ENCODE measurements at places on chromosomes 1 and 21. TPM values are rescaled to one million over a fixed set of nuclear protein-coding genes. Genes with fewer than 3 reads are reported as not detected.

The PPFIA4 gene
- total RNA-seq, result 1.4 TPM

The ATP5PF gene
- 56.6 TPM for total RNA-seq

The JAM2 gene
- not detected for total RNA-seq

The AMY1C gene
- total RNA-seq, result not detected

The PLPP3 gene
- total RNA-seq, result 0.94 TPM

The NEK2 gene
- not detected for total RNA-seq

The CFAP141 gene
- not detected for total RNA-seq

The MSH4 gene
- total RNA-seq, result 0.80 TPM

The EDARADD gene
- 8.5 TPM for total RNA-seq

The ASCL5 gene
- total RNA-seq, result 0.30 TPM

The GSTM3 gene
- 1.2 TPM for total RNA-seq

The LCE2B gene
- total RNA-seq, result not detected

GRCh38 chr1:163300568-163300967 lies 21.2 kb upstream of the NUF2 start:
- no peak for DNase-seq

DNA sequence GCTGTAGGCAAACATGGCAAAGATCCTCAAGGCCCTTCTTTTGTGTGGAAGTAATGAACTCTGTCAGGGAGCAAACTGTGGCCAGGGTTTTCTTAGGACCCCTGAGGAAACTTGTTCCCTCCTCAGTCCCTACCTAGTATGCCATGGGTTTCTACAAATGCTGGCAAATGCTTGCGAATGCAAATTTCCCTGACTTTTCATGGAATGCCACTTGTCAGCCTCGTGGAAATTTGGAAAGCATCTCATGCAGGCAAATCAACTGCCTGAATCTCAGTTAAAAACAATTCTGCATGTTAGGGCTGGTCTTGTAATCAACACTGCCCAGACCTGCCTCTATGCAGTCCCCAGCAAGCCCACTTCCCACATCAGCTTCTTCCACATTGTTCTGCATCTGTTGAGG lies 334.9 kb upstream of the AJAP1 start:
- no peak for DNase-seq

- DNase-seq, result no peak
Observed at GRCh38 chr1:70633004-70633403, 221.9 kb downstream of the CTH start.

GRCh38 chr1:77468949-77469710 lies 187.3 kb downstream of the AK5 start:
- DNase-seq, result no peak

- DNase-seq, result no peak
Observed at GRCh38 chr1:204278958-204279357, 65.2 kb upstream of the GOLT1A start.

GRCh38 chr1:51444096-51444495 lies 75.0 kb downstream of the EPS15 start:
- no peak for DNase-seq

DNA sequence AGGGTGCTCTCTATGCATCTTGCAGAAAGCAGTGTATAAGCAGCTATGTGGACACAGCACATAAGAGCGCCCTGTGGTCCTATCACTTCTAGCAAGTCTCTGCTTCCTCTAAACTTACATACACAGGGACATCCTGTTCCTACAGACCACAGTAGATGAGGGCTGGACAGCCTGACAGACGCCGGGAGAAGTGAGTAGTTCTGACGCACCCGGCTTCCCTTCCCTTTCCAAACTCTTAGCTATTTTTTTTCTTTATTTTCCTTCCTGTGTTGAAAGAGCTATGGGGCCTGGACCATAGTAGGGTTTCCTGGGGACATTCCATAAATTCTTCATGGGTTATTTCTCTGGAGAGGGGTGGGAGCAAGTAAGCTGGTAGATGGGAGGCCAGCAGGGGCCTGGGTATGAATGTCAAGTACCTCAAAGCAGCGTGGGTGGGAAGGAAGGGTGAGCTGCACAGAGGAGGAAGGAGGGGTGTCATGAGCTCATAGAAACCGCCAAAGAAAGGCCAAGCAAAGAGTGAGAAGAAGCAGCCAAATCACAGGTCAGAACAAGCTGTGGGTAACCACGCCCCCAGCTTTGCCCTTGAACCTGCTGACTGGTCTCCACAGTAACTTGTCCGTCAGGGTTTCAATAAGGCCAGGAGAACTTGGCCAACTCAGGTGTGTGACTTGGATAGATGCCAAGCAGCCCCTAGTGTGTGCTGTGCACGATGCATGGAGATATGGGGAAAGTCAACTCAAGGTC lies 36.6 kb downstream of the PLXNA2 start:
- DNase-seq, result no peak

DNA sequence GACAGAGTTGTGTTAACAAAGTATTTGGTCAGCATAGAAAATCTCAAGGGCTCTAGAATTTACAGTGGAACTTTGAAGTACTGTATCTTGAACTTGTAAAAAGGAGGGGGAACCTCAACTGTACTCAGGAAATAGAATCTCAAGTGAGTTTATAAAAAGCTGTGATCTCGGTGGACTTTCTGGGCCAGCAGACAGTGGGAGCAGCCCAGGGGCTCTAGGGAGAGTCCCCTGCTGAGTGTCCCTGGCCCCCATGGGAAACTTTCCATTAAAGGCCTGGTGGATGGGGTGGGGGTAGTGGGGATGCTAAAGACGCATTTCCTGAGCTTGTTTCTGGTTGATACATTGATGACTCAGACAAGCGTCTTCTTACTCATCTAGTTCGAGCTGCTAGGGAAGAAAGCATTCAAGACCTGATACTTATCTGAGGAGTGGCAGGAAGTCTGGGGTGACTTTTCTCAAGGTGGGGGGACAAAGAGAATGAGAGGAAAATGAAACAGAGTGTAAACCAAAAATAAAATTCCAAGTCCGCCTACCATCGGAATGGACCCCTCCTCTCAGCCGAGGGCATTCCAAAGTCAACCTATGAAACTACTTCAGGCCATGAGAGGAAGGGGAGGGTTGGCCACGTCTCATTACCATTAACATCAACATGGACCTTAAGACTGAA lies 65.5 kb downstream of the NID1 start:
- peak; percentile 95 for DNase-seq

- DNase-seq, result no peak
Observed at GRCh38 chr1:15799004-15799867, 8.2 kb downstream of the UQCRHL start.

GRCh38 chr1:59013276-59013927 lies 229.6 kb upstream of the JUN start:
- DNase-seq, result no peak

GRCh38 chr1:244254467-244254866 lies 197.2 kb downstream of the ADSS2 start:
- DNase-seq, result no peak

GRCh38 chr1:9119745-9120144 lies 9.2 kb downstream of the GPR157 start:
- DNase-seq, result no peak

GRCh38 chr1:229035054-229035747 lies 235.7 kb upstream of the RAB4A start:
- no peak for DNase-seq

GRCh38 chr1:229538945-229539344 lies 19.6 kb downstream of the ABCB10 start:
- DNase-seq, result no peak

- DNase-seq, result no peak
Observed at GRCh38 chr1:156654700-156655099, 12.8 kb downstream of the BCAN start.

- DNase-seq, result no peak
Observed at GRCh38 chr1:208187499-208188041, 56.6 kb downstream of the PLXNA2 start.

- no peak for DNase-seq
Observed at GRCh38 chr1:206793620-206794019, 21.3 kb upstream of the IL10 start.

Measured in CD4-positive, alpha-beta memory T cell (primary cell).